Stimulated activated CD8-positive, alpha-beta memory T cell treated with anti-CD3 and anti-CD28 coated beads, Interleukin-15, amount 100 ng/mL, for 4 hours (primary cell): ENCODE measurements at places on chromosomes 16 and 17.

DNA sequence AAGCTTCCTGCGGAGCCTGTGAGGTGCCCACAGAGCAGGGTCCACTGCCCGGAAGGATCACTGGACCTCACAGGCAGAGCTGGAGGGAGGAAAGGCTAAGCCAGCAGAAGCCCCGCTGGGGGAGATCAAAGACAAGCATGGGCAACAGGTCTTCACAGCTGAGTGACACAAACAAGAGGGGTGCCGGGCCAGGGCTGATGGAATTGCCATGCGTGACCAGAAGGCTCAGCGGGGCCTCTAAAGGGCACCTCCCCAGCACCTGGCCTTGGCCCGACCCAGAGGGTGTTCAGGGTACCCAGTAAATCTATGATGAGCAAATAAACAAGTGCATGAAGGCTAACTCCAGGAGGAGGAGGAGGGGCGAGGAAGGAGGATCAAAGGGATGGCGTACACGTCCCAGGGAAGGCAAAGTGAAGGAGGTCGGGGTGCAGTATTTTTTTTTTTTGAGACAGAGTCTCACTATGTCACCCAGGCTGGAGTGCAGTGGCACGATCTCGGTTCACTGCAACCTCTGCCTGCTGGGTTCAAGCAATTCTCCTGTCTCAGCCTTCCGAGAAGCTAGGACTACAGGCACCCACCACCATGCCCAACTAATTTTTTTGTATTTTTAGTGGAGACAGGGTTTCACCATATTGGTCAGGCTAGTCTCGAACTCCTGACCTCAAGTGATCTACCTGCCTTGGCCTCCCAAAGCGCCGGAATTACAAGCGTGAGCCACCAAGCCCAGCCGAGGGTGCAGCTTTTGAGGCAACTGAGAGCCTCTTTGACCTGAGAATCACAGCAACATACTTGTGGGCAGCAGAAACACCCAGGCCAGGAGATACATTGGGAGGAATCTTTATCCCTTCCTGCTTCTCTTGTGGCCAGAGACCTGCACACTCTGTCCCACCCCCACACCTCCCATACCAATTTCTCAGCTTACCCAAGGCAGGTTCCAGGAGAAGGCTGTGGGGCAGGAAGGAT, 16.1 kb upstream of the EXOC7 start:
- DNase-seq, result no peak

DNA sequence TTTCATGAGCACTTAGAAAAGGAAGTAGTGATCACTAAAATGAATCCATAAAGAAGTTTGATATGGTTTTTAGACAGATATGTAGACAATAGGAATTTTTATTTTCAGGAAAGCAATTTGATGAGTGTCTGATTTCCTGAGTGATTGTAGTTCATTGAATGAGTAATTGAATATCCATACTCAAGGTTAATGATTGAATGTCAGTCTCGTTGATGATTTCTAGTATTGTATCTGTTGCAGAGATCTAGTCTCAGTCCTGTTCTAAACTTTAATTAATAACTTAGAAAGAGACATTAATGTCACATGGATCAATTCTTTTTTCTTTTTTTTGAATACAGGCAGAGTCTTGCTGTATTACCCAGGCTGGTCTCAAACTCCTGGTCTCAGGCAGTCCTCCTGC, 78.3 kb downstream of the NLK start:
- no peak for DNase-seq

DNA sequence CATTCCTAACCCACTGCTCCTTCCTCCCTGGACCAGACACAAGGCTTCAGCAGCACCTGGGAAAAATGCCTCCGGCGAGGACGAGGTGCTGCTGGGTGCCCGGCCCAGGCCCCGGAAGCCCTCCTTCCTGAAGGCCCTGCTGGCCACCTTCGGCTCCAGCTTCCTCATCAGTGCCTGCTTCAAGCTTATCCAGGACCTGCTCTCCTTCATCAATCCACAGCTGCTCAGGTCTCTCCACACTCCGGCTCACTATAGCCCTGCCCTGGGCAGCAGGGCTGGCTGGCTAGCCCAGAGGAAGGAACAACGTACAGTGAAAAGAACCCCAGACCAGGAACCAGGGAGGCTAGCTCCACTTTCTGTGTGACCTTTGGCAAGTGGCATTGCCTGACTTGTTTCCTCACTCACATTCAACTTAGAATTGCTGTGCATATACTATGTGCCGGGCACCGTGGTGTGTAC, 26.2 kb downstream of the ABCC3 start:
- DNase-seq, result no peak

DNA sequence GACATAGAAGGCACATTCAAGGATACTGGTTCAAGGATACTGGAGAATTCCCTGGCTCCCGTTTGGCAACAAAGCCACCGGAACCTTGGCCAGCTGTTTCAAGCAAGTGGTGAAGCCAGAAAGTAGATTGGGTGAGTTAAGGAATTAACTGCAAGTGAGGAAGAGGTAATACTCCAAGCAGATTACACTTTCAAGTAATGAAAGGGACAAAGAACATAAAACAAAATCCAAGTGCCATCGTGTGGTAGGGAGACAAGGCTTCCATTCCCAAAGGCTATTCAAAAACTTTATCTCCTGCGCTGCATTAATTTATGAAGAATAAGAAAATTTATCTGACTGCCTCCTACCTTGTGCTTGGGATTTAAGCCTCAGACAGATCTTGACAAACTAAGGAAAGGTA, 27.8 kb downstream of the XPO6 start:
- DNase-seq, result no peak

- DNase-seq, result no peak
Observed at GRCh38 chr17:60554377-60554788, 28.3 kb upstream of the APPBP2 start.

GRCh38 chr17:3799181-3799945, 1.6 kb downstream of the ITGAE start:
- DNase-seq, result no peak

DNA sequence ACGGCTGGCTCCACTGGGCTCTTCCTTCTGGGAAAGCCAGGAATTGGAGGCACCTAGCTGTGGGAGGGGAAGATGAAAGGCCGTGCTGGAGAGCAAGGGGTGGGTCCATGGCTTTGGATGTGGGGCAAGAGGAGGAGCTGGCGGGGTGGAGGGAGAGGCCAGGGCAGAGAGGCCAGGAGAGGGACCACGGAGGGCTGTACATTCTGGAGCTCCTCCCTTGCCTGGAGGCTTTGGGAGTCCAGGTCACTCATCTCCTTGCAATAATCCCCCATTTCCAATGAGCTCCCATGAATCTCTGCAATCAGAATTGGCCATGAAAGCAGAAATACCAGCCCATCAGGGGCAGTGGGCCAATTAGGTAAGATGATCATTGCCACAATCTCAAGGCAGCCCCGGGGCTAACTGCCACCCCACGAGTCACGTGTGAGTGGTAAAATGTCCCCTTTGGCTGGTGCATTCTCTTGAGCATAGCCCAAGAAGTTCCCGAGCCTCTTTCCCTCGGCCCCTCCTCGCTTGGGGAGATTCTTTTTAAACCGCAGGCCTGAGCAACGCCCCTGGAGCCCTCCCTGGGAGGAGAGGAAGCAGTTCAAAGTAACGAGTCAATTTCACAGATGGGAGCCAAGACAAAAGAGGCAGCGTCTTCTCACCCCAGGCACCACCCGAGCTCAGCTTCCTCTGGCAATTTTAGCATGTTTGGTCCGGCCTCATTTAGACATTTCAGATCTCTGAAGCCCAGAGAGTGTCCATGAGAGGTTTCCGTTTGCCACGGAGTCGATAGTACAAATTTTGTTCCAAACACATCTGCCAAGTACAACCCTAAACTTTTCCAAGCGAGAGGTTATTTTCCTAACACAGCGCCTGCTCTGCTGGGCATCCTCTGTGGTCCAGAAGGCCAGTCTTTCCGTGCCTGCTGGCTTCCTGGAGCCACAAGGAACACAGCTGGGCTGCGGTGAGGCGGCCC, 13.4 kb downstream of the RTN4RL1 start:
- DNase-seq, result no peak
